ENCODE measurements at places on chromosomes 1 and 21.

DNA sequence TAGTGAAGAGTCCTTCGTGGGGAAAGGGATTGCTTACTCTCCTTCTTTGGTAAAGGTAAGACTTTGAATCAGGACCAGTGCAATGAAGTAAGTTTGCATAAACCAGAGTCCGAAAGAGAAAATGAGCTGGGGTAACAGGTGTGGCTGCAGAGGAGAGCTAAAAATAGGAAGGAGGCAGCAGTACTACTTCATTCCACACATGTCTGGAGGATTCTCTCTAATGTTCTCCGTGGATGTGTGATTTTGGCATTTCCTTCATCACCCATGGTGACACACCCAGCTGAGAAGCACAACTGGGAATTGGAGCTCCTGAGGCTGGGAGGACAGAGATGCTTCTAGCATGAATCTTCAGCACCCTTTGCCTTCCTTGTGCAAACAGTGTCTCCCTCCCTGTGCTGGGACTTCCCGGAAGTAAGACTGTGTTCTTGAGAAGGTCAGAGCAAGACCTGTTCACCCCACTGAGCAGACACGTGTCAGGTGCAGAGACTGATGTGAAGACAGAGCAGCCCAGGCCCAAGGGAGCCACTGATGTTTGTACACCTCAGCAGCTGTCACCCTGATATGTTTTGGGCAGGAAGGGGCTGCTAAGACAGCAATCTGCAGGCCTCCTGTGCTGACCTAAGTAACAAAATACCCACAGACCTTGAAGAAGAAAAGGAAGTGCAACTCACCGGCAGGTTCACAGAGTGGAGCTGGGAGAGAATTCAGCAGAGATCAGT, 13.3 kb downstream of the FCRL1 start:
- DNase-seq = no peak

DNA sequence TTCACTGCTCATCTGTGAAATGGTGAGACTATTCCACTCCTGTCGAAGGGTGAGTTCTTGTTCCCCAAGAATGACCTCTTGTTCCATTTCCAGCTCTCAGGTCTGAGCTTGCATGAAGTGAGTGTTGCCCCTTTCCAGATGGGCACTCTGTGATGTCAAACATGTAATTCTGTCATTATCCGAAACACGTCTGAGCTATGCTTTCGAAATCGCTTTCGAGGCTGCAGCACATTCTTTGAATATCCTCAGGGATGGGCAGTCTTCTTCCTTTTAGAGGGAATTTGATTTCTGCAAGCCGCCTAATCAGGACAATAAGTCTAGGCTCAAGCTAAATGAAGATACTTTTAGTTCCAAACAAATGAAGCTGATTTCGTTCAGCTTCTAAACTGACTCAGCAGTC, 15.1 kb downstream of the NFASC start:
- no peak for DNase-seq

DNA sequence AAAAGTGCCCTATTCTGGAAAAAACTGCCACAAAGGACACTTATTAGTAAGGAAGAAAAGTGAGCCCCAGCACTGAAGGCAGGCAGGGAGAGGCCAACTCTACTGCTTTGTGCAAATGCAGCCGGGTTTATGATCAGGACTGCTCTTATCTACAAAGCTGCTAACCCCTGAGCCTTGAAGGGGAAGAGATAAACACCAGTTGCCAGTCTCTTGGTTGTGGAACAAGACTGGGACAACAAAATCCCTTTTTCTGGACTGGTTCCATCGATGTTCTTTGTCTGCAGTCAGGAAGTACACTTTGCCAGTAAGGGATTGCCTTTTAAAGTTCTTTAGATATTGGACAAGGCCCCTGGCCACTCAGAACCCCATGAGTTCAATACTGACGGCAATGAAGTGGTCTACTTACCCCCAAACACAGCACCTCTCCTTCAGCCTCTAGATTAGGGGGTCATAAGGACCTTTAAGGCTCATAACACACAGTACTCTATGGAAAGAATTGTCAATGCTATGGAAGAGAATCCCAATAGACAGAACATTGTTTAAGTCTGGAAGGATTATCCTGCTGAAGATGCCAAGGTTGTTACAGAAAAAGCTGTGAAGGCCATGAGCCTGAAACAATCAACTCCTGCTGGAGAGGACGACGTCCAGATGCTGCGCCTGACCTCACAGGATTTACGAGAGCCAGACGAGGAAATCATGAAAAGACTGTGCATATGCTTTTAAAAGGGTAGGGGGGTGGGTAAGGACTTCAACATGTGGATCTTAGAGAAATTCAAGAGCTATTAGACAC, 43.6 kb downstream of the GNB1 start:
- DNase-seq = no peak

DNA sequence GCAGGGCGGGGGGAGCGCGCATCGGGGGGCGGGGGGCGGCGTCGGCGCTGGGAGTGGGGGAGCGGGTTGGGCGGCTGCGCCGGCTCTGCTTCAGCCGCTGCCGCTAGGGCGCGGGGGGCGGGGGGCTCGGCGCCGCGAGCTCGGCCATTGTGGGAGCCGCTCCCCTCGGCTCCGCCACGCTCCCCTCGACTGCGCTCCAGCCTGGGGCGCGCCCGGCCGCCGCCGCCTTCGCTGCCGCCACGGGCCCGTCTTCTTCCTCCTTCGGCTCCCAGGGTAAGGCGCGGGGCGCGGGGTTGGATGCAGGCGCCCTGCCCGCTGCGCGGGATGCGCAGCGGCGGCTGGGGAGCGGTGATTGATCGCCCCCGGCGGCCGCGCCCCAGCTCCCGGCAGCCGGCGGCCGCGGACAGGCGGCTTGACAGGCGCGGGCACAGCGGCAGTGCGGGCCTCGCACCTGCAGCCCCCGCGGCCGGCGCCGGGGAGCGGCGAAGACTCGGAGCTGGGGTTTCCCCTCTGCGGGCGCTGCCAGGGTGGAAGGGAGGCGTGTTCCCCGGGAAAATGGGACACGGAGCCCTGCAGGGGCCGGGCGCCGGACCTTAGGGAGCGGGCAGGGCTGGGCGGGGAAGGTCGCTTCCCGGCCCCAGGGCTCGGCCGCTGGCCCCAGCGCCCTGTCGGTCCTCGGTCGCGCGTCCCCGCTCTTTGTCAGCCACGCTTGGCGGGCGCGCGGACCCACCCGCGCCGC, 55.3 kb downstream of the NDUFS5 start:
- DNase-seq = no peak

- DNase-seq = no peak
Observed at GRCh38 chr1:83839566-83840173, 159.3 kb downstream of the TTLL7 start.

DNA sequence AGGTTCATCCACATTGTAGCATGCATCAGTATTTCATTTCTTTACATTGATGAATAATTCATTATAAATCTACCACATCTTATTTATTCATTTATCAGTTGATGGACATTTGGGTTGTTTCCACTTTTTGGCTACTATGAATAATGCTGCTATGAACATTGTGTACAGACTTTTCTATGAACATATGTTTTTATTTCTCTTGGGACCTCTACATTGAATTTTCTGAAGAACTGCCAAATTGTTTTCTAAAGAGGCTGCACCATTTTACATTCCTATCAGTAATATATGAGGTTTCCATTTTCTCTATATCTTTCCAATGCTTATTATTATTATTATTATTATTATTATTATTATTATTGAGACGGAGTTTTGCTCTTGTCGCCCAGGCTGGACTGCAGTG, 81.3 kb upstream of the SELENON start:
- DNase-seq = no peak

DNA sequence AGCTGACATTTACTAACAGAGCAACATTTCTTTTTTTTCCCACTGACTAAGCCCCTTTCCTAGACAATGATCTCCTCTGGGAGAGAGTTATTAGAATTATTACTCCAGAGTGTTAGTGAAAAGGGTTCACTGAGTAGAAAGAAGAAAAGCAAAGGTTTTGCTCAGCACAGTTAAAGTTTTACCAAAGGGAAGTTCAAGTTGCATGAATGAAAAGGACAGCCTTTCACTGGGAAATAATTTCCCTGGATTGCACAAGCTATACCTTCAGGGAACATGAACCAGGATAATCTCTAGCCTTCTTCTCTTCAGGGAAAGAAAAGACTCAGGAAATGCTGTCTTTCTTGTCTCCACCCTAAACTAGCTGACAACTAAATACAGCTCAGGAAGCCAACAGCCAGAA, 71.4 kb upstream of the ESRRG start:
- no peak for DNase-seq

DNA sequence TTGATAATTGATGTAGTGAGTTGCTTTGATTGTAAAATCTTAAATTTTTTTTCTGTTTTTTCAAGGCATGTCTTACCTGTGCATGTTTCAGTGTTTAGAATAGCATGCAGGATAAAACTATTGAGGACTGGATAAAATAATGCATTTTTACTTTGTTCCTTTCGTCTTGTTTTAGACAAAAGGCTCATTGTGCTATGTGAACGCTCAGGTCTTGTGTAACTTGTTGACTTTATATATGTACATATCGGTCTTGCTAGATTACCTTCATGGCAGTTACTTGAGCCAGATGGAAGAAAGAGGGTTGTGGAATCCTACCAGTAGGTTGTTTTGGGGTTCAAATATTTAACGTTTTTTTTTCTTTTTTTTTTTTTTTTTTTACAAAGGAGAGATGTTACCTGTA, 7.0 kb downstream of the NFIA start:
- no peak for DNase-seq

- DNase-seq = no peak
Observed at GRCh38 chr1:225044258-225044657, 114.8 kb downstream of the DNAH14 start.

- DNase-seq = peak; percentile 29
Observed at GRCh38 chr1:53410100-53410541, 49.1 kb upstream of the DMRTB1 start.

DNA sequence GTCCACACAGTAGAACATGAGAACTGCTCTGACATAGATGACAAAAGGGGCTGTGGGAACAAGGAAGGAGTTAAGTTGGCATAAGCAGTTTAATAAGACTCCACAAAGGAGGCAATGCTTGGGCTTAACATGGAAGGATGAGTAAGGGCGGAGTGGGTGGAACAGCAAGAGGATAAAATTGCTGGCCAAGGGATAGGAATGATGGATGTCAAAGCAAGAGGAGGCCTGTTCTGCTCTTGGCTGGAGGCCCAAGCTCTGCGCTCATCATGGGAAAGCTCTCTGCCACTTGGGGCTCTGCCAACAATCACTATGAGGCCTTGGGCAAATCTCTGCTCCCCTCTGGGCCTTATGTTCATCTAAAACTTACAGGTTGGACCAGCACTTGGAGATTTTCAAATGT, 98.3 kb upstream of the CAMK1G start:
- no peak for DNase-seq

DNA sequence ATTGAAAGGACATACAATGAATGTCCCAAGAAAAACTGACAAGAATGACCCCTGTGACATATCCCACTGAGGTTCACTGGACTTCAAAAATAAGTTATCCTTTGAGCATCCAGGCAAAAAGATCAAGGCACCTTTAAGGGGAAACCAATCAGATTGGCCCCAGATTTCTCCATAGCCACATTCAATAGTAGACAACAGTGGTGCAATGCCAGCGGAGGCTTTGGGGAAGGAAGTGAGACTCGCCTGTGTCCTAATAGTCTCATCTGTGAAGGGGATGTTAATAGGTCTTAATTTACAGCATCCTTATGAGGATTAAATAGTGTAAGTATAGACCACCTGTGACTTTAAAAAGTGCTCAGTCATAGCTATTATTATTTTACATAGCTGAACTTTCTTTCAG, 21.5 kb downstream of the RPL5 start:
- DNase-seq = no peak

DNA sequence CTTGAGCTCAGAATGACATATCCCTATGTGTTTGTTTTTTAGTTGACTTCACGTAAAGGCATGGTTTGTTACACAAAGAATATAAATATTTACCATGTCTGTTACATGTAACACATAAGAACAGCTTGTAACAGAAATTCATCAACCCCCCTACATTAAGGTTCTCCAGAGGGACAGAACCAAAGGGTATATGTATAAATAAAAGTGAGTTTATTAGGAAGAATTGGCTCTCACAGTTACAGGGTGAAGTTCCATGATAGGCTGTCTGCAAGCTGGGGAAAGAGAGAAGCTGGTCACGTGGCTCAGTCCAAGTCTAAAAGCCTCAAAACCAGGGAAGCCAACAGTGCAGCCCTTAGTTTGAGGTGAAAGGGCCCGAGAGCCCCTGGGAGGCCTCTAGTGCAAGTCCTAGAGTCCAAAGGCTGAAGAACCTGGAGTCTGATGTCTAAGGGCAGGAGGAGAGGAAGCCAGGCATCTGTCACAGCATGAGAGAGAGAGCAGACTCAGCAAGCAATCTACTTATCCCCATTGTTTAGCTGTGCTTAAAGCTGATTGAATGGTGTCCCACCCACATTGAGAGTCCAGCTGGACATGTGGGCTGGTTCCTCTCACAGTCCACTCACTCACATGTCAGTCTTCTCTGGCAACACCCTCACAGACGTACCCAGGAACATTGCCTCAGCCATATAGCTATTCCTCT, 15.8 kb downstream of the THRAP3 start:
- DNase-seq = no peak

- no peak for DNase-seq
Observed at GRCh38 chr1:210321552-210321951, 7.2 kb upstream of the HHAT start.

DNA sequence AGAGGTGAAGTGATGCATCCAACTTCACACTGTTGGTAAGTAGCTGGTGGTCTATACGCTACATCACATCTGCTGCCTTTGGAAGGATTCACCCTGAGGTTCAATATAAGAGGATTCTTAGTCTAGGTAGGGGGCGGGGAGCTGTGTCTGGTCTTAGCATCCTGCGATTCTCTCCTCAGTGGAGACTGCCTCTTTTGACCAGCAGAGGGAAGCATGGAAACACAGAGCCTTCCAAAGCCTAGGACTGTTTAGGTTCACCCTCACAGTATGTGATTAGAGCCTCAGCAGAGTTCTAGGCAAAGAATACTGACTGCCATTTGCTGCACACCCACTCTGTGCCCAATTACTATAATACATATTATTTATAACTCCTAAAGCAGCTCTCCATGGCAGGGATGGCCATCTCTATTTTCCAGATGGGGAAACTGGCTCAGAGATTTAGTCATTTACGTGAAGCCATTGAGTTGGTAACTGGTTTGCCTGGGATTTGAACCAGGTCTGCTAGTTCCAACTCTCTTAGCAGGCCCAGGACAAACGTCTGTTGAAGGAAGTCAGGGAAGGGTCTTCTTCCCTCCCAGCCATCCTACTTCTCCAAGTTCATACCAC, 28.9 kb upstream of the EFCAB14 start:
- no peak for DNase-seq

DNA sequence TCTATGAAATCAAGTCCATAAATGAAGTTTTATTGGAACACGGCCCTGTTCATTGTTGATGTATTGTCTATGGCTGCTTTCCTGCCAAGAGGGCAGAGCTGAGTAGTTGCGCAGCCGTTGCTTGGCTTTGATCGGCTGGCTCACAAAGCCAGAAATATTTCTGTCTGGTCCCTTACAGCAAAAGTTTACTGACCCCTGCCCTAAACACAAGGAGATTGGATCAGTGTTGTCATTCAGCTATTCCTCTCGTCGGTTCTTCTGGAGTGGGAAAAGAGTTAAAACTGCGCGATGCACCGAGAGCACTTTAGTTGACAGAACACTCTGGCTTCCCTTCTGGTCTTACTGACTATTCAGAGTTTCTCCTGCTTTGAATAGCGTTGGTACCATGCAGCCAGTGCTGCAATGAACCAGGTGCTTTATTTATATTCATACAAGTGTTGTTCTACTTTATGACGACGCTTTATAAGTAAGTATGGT, 868 bp downstream of the ZBTB40 start:
- no peak for DNase-seq

Measured in activated T-cell treated with anti-CD3 and anti-CD28 coated beads, Interleukin-2, amount 50 U/mL, for 4 hours (primary cell).